ENCODE measurements at places on chromosomes 1 and 21.

- DNase-seq: no peak
These were observed 115.0 kb downstream of the LACTBL1 start for GRCh38 chr1:22857661-22858060.

- no peak for DNase-seq
These were observed 141.4 kb upstream of the RAB4A start for GRCh38 chr1:229129301-229130027.

DNA sequence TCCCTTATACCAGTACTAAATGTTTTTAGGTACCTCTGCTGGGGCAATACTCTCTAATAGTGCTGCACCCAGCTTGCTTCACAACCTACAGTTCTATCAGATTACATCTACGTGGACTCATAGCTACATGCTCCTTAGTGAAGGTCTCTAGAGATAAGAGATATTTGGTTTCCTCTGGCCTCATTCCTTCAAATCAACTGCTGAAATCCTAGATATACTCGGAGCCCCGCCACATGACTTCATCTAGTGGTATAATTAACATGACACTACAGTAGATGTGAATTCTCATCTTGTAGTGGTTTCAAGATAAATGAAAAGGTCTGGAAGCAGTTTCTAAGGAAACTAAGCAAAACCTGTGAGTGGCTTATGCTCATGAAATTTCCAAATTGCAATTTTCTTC lies 115.4 kb downstream of the SMYD2 start:
- peak; percentile 69 for DNase-seq

DNA sequence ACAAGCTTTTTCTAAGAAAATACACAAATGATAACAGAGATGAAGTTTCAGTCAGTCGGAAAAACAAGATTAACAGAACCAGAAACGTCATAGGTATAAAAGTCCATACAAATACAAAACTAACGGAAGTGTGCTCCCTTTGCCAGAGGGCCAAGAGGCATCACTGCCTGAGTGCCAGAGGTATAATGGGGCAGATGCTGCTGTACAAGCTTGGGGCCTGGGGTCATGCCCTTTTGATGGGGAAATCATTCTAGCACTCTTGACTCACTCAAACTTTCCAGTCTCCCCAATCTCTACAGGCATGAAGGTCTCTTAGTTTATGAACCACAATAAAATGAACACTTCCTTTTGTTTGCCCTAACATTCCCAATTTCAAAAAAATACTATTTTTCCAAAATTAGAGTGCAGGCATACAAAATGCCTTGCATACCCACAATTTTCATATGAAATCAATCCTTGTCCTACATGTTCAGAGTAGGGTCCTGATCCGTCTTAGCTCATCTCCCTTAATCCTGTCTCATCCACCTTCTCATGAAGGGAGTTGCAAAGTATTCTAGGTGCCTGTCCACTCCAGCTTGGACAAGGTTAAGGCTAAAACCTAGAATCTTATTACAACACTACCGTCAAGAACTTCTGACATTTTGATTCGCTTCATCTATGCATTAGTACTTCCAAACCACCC lies 1.5 kb downstream of the RPL22 start:
- DNase-seq: no peak

- DNase-seq: no peak
These were observed 33.7 kb upstream of the FOXO6 start for GRCh38 chr1:41327383-41327999.

DNA sequence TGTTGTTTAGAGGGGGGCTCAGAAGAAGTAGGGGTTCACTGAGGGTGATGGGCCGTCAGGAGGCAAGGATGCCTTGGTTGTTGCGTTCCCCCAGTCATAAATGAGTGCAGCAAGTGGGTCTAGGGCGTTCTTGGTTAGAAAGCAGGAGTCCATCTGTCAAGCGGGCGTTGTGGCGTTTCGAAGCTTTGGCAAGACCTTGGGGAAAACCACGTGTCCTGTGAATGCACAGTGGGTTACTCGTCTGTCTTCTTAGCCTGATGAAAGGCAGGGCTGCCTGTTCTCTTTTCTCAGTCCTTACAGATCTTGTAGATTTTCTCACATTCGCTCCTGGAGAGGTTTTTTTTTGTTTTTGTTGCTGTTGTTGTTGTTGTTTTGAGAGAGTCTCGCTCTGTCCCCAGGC lies 6.3 kb upstream of the ZNF496 start:
- no peak for DNase-seq

DNA sequence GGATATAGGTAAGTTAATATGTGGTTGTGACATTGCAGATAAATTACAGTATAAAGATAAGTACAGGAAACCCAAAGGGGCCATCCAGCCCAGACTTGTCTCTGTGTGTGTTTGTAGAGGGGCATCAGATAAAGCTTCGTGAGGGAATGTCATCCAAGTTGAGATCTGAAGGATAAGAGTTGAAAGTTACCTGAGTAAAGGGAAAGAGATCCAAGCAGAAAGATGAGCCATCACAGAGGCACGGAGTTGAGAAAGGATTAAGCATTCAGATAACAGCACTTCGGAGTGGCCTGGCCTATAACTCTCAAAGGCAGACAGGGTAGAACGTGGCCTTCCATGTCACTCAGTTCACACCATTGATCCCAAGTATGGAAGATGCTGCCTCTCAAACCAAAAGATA lies 749.1 kb downstream of the ADGRL2 start:
- no peak for DNase-seq

DNA sequence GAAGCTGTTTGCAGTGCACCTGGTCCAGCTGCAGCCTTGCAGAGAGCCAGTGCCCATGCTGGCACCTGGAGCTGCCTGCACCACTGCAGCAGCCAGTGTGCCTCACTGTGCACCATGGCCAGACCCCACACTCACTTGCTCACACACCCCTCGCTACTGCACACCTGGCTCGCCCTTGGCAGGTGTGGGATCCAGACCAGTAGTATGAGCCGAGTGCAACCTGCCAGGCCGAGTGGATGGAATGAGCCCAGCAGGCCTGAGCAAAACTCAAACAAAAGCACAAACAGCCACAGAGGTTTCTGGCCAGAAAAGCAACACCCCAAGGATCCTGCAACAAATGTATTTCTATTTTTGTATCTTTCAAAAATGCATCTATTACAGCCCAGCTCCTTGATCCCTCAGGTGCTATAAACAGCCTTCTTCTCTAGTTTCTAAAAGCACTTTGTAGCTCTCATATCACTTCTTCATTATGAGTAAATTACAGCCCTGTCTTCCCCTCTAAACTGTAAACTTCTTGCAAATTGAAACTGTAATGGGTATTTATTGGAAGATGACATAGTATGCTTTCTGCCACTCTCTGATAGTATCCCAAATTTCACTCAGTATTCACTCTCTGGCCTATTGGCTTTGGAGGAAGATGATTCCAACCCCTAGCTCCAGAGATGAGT lies 72.2 kb upstream of the LPGAT1 start:
- no peak for DNase-seq

DNA sequence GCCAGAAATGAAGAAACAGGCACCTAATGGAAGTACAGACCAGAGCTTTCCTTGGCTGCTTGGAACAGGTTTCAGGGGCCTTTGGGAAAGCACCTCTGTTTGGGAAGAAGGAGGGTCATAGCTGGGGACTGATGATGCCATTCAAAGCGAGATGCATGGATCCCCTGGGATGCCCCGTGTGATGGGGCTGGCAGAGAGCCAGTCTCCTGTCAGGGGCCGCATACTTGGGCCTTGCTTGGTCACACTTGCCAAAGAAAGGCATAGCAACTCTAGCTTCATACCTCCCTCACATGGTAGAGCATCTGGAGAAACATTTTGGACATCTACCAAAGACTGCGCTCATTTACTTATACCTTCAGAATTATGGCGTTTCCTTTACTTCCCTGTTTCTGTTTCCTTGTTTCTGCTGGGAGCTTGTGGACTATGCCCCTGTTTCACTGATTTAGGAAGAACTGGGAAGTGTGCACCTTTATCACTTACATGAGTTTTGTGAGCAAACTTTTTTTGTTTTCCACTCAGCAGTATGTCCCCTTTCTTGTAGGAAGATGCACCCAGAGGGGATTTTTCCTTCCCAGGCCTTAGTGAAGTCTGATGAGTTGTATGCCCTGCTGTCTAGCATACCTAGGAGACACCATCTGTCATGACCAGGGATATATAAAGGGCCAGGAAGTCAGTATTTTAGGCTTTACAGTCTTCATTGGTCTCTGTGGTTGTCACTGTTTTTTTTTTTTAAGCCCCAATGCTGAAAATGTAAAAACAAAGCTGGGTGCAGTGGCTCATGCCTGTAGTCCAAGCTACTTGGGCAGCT lies 19.8 kb upstream of the ST3GAL3 start:
- DNase-seq: peak; percentile 62

DNA sequence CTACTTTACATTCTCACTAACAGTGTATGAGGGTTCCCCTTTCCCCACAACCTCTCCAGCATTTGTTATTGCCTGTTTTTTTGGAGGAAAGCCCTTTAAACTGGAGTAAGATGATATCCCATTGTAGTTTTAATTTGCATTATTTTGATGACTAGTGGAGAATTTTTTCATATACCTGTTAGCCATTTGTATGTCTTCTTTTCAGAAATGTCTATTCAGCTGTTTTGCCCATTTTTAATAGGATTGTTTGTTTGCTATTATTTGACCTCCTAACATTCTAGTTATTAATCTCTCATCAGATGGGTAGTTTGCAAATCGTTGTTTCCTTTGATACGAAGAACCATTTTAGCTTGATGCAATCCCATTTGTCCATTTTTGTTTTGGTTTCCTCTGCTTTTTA lies 165.0 kb downstream of the GLUL start:
- DNase-seq: no peak

GRCh38 chr1:94743862-94744261 lies 76.3 kb upstream of the SLC44A3 start:
- peak; percentile 72 for DNase-seq

- peak; percentile 88 for DNase-seq
These were observed 3.3 kb downstream of the NCMAP start for GRCh38 chr1:24558902-24559791.

- no peak for DNase-seq
These were observed 746 bp downstream of the TADA1 start for GRCh38 chr1:166875302-166875733.

- peak; percentile 93 for DNase-seq
These were observed 15.5 kb upstream of the CITED4 start for GRCh38 chr1:40877698-40878097.

GRCh38 chr1:206102292-206102936 lies 14.8 kb downstream of the AVPR1B start:
- DNase-seq: no peak

GRCh38 chr1:114892194-114892918 lies 37.7 kb downstream of the SYCP1 start:
- DNase-seq: no peak

DNA sequence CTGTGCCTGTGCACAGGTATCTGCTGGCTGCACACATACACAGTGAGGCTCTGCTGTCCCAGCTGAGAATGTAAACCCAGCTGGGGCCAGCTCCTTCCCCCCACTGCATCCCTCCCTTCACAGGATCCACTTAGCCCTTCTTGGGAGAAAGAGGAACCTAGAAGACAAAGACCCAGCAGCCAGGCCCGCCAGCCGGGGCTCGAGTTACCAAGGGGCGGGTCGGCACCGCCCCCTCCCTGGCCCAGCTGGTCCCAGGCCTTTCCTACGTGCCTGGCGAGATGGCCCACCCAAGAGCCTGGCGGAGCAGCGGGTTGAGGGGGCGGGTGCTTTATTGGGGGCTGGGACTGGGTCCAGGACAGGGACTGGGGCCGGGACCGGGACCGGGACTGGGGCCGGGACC lies 2.1 kb downstream of the SH3BGRL3 start:
- DNase-seq: no peak

DNA sequence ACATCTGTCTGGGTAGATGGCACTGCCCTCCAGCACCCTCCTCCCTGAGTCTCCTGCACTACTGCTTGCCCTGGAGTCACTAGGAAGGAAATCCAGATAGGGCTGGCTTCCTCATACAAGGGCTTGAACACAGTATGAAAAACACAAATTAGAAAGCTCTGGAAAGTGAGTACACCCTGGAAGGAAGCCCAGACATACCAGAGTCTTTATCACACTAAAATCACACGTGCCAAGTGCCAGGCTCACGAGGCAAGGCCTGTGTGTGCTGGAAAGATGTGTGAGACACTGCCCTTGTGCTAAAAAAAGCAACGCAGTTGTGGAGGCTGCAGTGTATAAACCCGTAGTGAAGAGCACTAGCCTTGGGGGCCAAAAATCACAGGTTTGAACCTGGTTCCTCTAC lies 28.3 kb upstream of the S100A7 start:
- DNase-seq: no peak

- DNase-seq: peak; percentile 62
These were observed 484.9 kb downstream of the SETD4 start for GRCh38 chr21:35575280-35575915.

- no peak for DNase-seq
These were observed 33.7 kb downstream of the EDN2 start for GRCh38 chr1:41450747-41451285.

- no peak for DNase-seq
These were observed 4.4 kb upstream of the OSBPL9 start for GRCh38 chr1:51612447-51612961.

- no peak for DNase-seq
These were observed 54.9 kb downstream of the TM2D1 start for GRCh38 chr1:61670016-61670415.

DNA sequence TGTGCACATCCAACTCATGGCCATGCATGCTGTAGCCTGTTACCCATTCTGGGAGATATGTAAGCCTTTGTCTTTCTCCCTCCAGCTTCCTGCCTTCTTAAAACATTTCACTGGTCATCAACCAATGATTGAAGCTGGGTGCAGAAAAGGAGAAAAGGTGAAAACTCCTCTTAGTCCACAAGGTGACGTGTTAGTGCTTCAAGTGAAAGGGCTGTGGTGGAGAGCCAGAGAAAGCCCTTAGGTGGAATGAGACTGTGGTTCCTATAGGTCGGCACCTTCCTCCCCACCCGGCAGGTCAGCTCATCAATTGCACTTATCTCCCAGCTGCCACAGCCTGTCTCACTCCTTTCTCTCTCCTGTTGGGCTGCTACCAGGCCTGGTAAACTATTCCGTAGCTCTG lies 30.4 kb downstream of the ERG start:
- DNase-seq: no peak

DNA sequence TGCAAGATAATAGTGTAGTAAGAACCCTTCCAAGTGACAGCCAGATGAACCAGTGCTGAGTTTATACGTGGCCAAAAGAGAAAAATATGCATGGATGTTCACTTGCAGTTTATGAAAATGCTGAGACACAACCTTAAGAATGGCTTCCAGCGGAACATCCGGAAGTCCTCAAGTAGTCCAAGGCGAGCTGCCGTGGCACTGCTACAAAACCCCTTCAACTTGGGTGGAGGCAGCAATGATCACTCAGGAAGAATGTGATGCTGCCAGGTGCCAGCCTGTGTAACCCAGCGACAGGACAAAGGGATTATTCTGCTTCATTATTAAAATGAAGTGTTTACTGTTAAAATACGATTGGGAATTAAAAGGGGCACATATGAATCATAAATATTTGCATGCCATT lies 179.6 kb downstream of the RUNX1 start:
- no peak for DNase-seq

GRCh38 chr1:25829046-25829445 lies 9.3 kb downstream of the MTFR1L start:
- no peak for DNase-seq

GRCh38 chr1:2840036-2840809 lies 38.7 kb upstream of the TTC34 start:
- no peak for DNase-seq

- DNase-seq: no peak
These were observed 4.8 kb upstream of the SLC26A9 start for GRCh38 chr1:205948039-205948438.

All from choroid plexus epithelial cell (primary cell).